Stimulated activated CD8-positive, alpha-beta memory T cell treated with anti-CD3 and anti-CD28 coated beads, Interleukin-2, amount 100 ng/mL, for 1 hour (primary cell): ENCODE measurements at places on chromosomes 16 and 17.

GRCh38 chr17:29954405-29954804 is 13.0 kb downstream of the EFCAB5 start:
- DNase-seq, result no peak

GRCh38 chr17:82443465-82444283 is 6.9 kb downstream of the CYBC1 start:
- DNase-seq, result no peak

- no peak for DNase-seq
Observed at GRCh38 chr16:68166264-68166663, 69.7 kb downstream of the ESRP2 start.

GRCh38 chr17:19873346-19873745 is 5.6 kb upstream of the ULK2 start:
- no peak for DNase-seq

GRCh38 chr16:66872559-66872942 is 7.8 kb upstream of the PDP2 start:
- DNase-seq, result no peak

DNA sequence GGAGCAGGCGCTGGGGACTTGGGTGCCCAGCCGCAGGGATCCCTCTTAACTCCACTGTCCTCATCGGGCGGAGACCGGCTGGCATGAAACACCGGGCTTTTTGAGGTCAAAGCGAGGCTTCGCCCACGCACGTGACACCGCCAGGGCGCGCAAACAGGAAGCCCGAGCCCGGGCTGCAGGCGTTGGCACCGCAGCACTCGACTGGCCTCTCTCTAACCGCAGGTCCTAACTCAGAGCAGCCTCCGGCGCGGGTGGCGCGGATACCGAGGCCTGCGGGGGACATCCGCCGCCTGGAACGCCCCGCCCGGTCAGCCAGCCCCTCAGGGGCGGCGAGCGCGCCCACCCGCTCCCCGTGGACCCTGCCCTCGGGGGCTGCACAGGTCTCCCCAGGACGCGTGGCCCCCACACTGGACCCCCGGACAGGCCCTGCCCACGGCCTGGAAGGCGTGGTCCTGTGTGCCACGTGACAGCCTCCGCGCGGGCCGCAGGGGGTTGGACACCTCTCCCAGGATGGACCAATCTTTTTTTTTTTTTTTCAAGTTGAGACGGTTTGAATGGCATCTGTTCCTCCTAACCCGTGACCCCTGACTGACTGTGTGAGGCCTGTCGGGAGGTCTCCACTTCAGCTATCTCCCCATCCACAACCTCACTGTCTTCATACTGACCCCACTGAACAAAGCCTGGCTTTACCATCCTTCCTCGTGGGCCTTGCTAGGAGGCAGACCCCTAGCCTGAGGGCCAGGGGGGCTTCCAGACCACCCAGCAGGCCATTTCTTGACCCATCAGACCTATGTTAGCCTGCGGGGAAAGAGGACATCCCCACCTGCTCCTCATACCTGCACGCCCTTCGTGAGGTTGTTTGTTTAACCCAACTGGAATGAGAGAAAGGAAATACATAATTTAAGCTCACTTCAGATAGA is 8.4 kb upstream of the SLC47A2 start:
- no peak for DNase-seq

DNA sequence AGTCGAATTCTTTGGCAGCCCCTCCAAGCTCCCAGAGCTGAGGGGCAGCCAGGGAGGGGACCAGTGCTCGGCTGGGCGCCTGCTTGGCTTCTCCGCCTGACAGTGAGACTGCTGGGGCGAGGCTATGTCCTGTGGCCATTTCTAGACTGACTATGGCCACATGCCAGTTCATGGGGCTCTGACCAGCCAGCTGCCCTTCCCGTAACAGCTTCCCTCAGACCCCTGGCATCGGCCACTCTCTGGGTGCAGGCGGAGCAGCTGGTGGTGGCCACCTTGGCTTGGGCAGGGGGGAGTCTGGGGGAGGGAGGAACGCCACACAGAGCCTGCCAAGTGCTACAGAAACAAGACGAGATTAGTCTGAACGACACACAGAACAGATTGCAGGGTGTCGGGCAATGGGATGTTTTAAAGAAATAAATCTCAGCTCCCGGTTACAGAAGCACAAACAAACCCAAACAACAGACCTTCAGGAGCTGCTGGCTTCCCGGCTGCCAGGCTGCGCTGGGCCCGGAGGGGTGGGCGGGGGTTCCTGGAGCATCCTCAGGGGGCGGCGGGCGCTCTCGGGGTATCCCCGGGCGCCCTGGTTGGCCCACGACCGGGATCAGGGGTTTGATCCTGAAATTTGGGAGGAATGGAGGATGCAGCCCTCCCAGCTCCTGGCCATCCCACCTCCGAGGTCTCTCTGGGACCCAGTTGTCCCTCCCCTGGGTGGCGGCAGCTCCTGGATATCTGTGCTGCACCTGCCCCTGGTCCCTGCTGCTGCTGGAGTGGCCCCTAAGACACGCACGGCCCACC is 34.5 kb downstream of the TBC1D16 start:
- no peak for DNase-seq

- DNase-seq, result no peak
Observed at GRCh38 chr17:5416901-5417300, 2.6 kb downstream of the NUP88 start.
